ENCODE measurements at places on chromosomes 2 and 18. TPM values are rescaled to one million over a fixed set of nuclear protein-coding genes. Genes with fewer than 3 reads are reported as not detected.
A peak's percentile ranks its signal among the peaks of the same experiment; 100 is the strongest.

GRCh38 chr2:178819992-178820391 lies 12.8 kb upstream of the TTN start:
- H3K36me3 ChIP-seq, result no peaks in the 10 kb centered on the region
- DNase-seq, result no peak

- H3K36me3 ChIP-seq, result no peaks in the 10 kb centered on the region
- H3K27ac ChIP-seq, result no peak overlapping the region
- no peaks in the 10 kb centered on the region for H3K27me3 ChIP-seq
- no peak for DNase-seq
- H3K4me1 ChIP-seq, result no peaks in the 10 kb centered on the region
Observed at GRCh38 chr2:204360218-204361007, 184.9 kb upstream of the PARD3B start.

DNA sequence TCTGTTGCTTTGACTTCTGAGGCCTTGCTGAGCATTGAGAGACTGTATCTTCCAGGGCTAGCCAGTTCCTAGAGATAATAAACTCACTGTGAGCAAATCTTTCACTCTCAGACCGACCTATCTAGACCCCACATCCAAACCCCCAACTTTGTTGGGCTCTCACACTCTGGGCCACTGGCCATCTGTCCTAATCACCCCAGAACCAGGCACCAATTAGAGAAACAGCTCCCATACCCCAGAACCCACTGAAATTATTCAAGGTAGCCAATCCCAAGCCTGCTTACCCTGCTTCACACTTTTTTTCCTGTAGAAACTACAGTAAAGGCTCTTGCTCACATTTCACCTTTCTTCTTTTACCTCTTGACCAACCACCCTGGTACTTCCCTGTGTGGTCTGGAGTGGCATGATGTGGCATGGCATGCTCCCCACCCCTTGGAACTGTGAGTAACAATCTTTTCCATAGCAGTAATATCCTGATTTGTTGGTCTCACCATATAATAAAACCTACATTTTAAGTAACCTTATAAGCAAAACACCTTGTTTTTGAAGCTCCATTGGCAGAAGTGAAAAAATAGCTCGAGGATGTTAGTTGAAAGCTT lies 55.2 kb downstream of the ANKRD12 start:
- no peaks in the 10 kb centered on the region for H3K27me3 ChIP-seq
- H3K36me3 ChIP-seq, result no peaks in the 10 kb centered on the region
- H3K4me1 ChIP-seq, result peaks cover 12% of the 10 kb centered on the region
- DNase-seq, result no peak
- no peak overlapping the region for H3K4me3 ChIP-seq
- H3K27ac ChIP-seq, result no peak overlapping the region

GRCh38 chr2:12008425-12009061 lies 262.1 kb downstream of the LPIN1 start:
- H3K4me3 ChIP-seq, result no peak overlapping the region
- H3K27me3 ChIP-seq, result no peaks in the 10 kb centered on the region
- no peaks in the 10 kb centered on the region for H3K36me3 ChIP-seq
- H3K4me1 ChIP-seq, result peaks cover 5% of the 10 kb centered on the region

- H3K27ac ChIP-seq, result peak overlapping the region; percentile 10
- no peak overlapping the region for H3K4me3 ChIP-seq
- H3K27me3 ChIP-seq, result no peaks in the 10 kb centered on the region
Observed at GRCh38 chr18:32378705-32379104, 92.0 kb downstream of the GAREM1 start.

Gene AQP12A
- total RNA-seq, result not detected

Measured in thoracic aorta (tissue), 2 donors.